ENCODE measurements at places on chromosomes 16 and 17.

DNA sequence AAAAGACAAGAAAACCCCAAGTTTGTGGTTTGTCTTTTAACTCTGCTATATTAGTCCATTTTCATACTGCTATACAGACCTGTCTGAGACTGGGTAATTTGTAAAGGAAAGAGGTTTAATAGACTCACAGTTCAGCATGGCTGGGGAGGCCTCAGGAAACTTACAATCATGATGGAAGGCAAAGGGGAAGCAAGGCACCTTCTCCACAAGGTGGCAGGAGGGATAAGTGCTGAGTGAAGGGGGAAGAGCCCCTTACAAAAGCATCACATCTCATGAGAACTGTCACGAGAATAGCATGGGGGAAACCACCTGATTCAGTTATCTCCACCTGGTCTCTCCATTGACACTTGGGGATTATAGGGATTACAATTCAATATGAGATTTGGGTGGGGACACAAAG lies 13.5 kb upstream of the ADAM11 start:
- DNase-seq = no peak

DNA sequence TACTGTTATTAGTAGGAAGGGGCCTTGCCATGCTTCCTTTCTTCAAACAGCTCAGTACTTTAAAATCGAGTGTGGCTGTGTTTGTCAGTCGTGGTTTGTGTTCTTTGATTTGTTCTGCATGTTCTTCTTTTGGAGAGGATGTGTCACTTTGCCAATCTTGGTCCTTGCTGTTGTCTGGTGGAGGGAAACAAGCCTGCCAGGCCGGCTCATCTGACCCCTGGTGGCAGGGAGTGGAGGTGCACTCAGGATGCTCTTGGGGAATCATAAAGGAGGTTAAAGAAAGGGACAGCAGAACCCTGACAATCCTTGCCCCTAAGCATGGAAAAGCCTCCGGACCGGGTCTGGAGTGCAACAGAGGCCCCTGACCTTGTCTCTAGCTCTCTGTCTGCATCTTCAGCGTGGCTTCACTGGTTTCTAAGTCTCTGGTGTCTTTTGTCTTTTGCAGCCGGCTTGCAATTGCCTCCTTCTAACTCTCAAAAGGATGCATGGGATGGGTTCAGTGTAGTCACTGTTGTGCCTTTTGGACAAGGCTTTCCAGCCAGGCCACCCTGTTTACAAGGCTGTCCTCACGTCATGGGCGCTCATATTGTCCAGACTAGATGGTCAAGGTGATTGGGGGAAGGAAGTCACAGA lies 135.8 kb downstream of the WWOX start:
- DNase-seq = peak; percentile 64

DNA sequence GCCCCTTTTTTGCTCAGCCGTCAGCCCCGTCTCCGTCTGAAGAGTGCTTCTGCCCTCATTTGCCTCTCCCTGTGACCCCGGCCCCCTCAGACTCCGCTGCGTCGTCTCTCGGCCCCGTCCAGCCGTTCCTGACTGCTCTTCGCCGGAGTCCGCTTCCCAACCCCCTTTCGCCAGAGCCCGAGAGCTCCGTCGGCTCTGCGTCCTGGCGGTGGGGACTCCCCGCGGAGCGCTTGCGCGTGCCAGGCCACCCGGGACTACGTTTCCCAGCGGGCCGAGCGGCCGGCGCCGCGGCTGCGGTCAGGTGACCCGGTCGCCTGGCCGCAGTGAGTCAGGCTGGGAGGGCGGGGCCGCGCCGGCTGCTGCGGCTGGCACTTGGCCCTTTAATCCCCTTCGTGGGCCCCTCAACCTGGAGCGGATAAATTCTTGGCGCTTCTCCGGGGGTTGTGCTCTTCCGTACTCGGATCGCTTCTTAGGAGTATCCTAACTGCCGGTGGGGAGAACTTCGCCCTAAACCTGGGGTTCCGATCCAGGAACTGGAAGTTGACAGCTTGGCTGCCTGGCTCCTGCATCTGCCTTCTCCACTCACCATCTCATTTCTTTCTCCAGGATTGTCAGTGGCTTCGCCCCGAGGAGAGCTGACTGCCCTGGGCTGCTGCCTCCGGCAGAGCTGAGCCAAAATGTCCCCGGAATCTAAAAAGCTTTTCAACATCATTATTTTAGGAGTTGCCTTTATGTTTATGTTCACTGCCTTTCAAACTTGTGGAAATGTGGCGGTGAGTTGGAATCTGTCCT lies at the start of gene MFSD11:
Gene MFSD11, plus strand, starts transcription at position 444 of the 792 bp plus-strand sequence. Its CDS starts 234 bp downstream, at position 678.
- peak; percentile 92 for DNase-seq

DNA sequence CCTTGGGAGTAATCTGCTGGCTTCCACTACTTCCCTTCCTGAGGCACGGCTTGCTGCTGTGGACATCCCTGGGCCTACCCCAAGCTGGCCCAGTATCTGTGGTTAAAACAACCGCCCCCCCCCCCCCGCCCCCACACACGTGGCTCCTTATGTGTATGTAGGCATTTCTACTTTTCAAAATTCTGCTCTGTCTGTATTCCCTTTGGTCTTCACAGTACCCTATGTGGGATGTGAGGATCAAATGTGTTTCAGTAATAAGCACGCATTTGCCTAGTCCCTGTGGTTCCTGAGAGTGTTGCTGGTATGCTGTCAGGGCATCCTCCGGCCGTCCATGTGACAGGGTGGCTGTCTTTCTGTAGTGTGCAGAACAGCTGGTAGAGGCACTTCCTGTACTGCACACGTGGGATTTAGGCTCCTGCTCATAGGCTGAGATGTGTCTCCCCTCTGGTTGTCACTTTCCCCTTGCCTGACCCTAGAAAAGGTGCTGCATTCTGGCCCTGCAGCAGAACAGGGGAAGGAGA lies 2.2 kb downstream of the NT5M start:
- peak; percentile 58 for DNase-seq

DNA sequence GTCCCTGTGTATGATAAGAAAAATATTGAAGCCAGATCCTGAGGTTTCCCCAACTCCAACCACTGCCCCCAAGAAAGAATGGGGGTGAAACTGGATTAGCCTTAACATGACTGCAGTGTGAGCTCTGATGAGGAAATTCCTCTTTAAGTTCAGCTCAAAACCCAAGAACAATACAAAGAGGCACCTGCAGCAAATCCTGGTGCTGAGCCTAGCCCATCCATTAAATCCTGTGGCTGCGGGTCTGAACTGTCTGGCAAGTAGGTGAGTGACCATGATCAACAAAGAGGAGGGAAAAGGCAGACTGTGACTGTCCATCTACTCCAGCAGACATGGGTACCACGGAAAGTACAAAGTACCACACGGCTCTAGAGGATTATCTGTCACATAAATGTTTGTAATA lies 64.2 kb downstream of the CREBBP start:
- DNase-seq = no peak

DNA sequence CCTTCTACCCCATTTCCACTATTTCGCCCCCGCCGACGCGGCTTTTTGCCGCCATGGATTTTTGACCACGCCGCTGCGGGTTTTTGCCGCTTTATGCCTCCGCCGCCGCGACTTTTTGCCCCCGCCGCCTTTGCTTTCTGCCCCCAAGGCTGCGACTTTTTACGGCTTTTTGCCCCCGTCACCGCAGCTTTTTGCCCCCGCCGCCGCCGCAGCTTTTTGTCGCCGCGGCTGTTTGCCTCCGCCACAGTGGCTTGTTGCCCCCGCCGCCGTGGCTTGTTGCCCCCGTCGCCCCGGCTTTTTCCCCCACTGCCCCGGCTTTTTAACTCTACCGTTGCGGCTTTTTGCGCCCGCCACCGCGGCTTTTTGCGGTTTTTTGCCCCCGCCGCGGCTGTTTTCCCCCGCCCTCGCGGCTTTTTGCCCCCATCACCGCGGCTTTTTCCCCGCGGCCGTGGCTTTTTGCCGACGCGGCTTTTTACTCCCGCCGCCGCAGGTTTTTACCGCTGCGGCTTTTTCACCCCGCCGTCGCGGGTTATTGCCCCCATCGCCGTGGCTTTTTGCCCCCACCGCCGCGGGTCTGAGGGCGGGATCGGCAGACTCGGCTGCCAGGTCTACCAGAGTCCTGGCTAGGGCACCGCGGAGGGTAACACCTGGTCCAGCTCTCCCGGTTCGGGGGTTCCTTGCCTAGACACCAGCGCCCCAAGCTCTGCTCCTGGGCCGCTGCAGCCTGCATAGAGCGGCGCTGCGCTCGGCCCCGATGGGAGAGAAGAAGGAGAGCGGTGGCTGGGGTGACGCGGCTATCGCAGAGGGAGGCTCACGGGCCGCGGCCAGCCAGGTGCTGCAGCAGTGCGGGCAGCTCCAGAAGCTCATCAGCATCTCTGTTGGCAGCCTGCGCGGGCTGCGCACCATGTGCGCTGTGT lies 562.7 kb upstream of the WSB1 start:
- no peak for DNase-seq

DNA sequence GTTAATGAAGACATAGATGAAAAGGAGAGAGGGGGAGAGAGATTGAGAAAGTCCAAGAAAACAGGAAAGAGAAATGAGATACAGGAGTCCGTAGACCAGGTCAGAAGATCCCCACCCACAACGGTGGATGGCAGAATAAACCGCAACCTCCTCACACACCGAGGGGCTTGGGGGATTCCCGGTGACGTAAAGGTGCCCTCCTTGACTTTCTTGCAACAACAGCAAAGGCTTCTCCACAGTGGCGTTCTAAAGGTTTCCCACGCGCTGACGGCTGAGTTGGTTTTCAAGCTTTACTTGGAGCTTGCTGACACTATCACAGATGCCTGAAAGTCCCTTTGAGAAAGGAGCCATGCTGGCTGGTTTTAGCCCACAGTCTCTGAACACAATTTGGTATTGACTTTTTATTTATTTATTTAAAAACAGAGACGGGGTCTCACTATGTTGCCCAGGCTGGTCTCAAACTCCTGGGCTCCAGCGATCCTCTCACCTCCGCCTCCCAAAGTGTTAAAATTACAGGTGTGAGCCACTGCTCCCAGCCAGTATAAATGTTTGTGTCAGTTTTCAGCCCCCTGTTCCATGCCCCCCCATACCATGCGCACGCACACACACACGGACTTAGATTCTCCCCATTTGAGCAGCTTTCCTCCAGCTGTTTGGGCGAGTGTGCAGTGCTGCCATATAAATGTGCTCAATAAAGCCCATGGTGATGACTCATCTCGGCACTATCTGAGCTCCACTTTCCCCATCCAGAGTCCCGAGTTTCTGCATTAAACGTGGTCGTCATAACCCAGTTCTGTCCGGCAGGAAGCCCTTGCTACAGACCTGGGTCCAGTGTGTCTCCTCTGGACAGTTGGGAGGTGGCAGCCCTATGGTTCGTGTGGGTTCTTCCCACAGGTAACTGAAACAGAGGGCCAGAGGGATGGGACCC lies 33.0 kb upstream of the SEC14L1 start:
- DNase-seq = peak; percentile 42

DNA sequence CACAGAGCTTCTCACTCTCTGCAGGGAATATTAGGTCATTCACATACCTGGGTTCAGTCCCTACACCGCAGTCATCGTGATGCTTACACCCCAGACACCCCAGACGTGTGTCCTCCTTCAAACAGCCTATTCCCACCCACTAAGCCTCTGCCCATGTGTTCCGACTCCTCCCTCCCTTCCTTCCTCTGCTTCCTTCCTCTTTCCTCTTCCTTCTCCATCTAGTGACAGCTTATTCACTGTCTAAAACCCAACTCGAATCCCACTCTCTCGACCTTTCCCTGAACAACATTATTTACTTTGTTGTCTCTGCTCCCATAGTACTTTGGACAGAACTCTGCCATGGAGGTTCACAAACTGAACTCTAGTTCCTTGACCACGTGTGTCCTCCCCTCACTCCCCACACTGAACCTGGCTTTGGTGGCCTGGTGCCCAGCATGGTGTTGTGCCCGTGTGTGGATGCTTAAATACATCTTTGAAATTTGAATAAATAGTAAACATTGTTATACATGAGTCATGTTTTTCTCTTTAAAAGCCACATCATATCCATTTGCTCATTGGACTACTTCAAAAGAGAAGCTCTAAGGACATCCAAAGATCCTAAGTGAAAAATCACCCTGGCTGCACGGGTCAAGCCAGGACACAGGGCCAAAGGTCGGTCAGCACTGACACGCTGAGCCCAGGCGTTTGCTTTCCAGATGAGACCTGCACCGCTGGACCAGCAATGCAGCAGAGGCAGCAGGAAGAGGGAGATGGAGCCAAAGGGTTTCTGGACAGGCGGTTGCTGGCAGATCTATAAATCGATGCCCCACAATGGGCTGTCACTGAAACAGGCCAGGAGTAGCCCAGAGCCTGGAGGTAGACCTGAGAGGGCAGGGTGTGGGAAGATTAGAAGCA lies 14.1 kb upstream of the G6PC1 start:
- DNase-seq = no peak

GRCh38 chr17:31064707-31065106 lies 30.1 kb upstream of the NF1 start:
- no peak for DNase-seq

GRCh38 chr17:81601525-81602120 lies 35.3 kb downstream of the NPLOC4 start:
- peak; percentile 20 for DNase-seq

GRCh38 chr16:51409001-51409675 lies 258.1 kb upstream of the SALL1 start:
- DNase-seq = no peak

GRCh38 chr17:52145476-52145875 lies 13.0 kb downstream of the CA10 start:
- DNase-seq = no peak

- DNase-seq = no peak
These were observed 40.6 kb downstream of the MPRIP start for GRCh38 chr17:17082878-17083277.

Measured in stimulated activated CD4-positive, alpha-beta T cell treated with anti-CD3 and anti-CD28 coated beads, Interleukin-1b, Interleukin-23, amount 100 ng/mL, for 48 hours (primary cell).